Karpas-422 (cell line): ENCODE measurements at places on chromosomes 4 and X. TPM values are rescaled to one million over a fixed set of nuclear protein-coding genes. Genes with fewer than 3 reads are reported as not detected.

PORCN gene
- 0.29 TPM in 1 of 2 replicates, not detected in the other for total RNA-seq

RBM3 gene
- 176 and 183 TPM in 2 replicates for total RNA-seq

COX7B2 gene
- not detected in 2 replicates for total RNA-seq

PRRG1 gene
- not detected in 2 replicates for total RNA-seq

PPM1K gene
- total RNA-seq: 117 and 134 TPM in 2 replicates

RBM46 gene
- not detected in 2 replicates for total RNA-seq

NHSL2 gene
- not detected in 2 replicates for total RNA-seq

NIPAL1 gene
- total RNA-seq: 0.89 and 3.0 TPM in 2 replicates

SPANXC gene
- not detected in 2 replicates for total RNA-seq

ZAR1 gene
- not detected in 2 replicates for total RNA-seq

DDIT4L gene
- total RNA-seq: not detected in 2 replicates

RAB9B gene
- not detected in 2 replicates for total RNA-seq

NXF2 gene
- total RNA-seq: not detected in 2 replicates

AFF2 gene
- 80.7 and 231 TPM in 2 replicates for total RNA-seq

MAGEA6 gene
- total RNA-seq: 1.6 TPM in 1 of 2 replicates, not detected in the other

HPGD gene
- not detected in 2 replicates for total RNA-seq

PIN4 gene
- 10.5 and 28.4 TPM in 2 replicates for total RNA-seq

INPP4B gene
- not detected in 2 replicates for total RNA-seq

TEX13D gene
- total RNA-seq: 0.82 and 2.0 TPM in 2 replicates

ODAPH gene
- total RNA-seq: not detected in 2 replicates

FAM200B gene
- 15.1 and 18.3 TPM in 2 replicates for total RNA-seq

NPNT gene
- not detected in 2 replicates for total RNA-seq

PNMA5 gene
- total RNA-seq: not detected in 2 replicates

AMTN gene
- total RNA-seq: not detected in 2 replicates

CD99 gene
- total RNA-seq: 24.9 and 51.3 TPM in 2 replicates

MID1 gene
- total RNA-seq: 0.04 and 0.40 TPM in 2 replicates

RENBP gene
- total RNA-seq: 0.22 and 0.26 TPM in 2 replicates

UGT2B17 gene
- not detected in 2 replicates for total RNA-seq

SPANXN3 gene
- total RNA-seq: not detected in 2 replicates

HTRA3 gene
- not detected in 2 replicates for total RNA-seq

TRPC5OS gene
- 0.22 TPM in 1 of 2 replicates, not detected in the other for total RNA-seq

GK2 gene
- total RNA-seq: not detected in 2 replicates

P2RY10 gene
- total RNA-seq: 0.51 and 1.3 TPM in 2 replicates

S100G gene
- not detected in 2 replicates for total RNA-seq

NLRP2B gene
- not detected in 2 replicates for total RNA-seq

TLL1 gene
- not detected in 2 replicates for total RNA-seq

NKAP gene
- total RNA-seq: 4.2 and 6.5 TPM in 2 replicates

NKX3-2 gene
- 0.07 TPM in 1 of 2 replicates, not detected in the other for total RNA-seq

PDCL2 gene
- not detected in 2 replicates for total RNA-seq

RTL3 gene
- not detected in 2 replicates for total RNA-seq

PABPC1L2A gene
- not detected in 2 replicates for total RNA-seq

LIMCH1 gene
- total RNA-seq: not detected in 2 replicates

DDX53 gene
- total RNA-seq: not detected in 2 replicates

TRIML2 gene
- total RNA-seq: not detected in 2 replicates

GPC4 gene
- not detected in 2 replicates for total RNA-seq

PACRGL gene
- 49.9 and 57.3 TPM in 2 replicates for total RNA-seq

PTTG2 gene
- total RNA-seq: 6.8 TPM in 1 of 2 replicates, not detected in the other

RNF150 gene
- not detected in 2 replicates for total RNA-seq

WDR1 gene
- total RNA-seq: 67.5 and 116 TPM in 2 replicates

SCRG1 gene
- total RNA-seq: not detected in 2 replicates

PALLD gene
- 0.32 and 0.71 TPM in 2 replicates for total RNA-seq

CACNA1F gene
- not detected in 2 replicates for total RNA-seq

PLAC1 gene
- not detected in 2 replicates for total RNA-seq

VSIG4 gene
- not detected in 2 replicates for total RNA-seq

FRMD7 gene
- total RNA-seq: not detected in 2 replicates

SYNPO2 gene
- 0.94 and 1.2 TPM in 2 replicates for total RNA-seq

FAM184B gene
- not detected in 2 replicates for total RNA-seq
